Large intestine (tissue), 12 donors: ENCODE measurements at places on chromosomes 5 and 9.

GRCh38 chr5:91288118-91288916, 94.8 kb downstream of the ARRDC3 start:
- no peaks in the 10 kb centered on the region for H3K36me3 ChIP-seq
- DNase-seq: peak; percentile 35
- peak overlapping the region; percentile 34 for H3K27ac ChIP-seq
- H3K27me3 ChIP-seq: no peaks in the 10 kb centered on the region

GRCh38 chr5:180080486-180081280, 9.1 kb upstream of the RNF130 start:
- peaks cover 3% of the 10 kb centered on the region for H3K4me1 ChIP-seq
- peaks cover 3% of the 10 kb centered on the region for H3K27me3 ChIP-seq
- no peak overlapping the region for H3K4me3 ChIP-seq
- no peaks in the 10 kb centered on the region for H3K36me3 ChIP-seq

- H3K36me3 ChIP-seq: no peaks in the 10 kb centered on the region
- H3K4me3 ChIP-seq: no peak overlapping the region
- H3K27ac ChIP-seq: peak overlapping the region; percentile 78
Observed at GRCh38 chr5:173671121-173671949, 54.9 kb upstream of the BOD1 start.

DNA sequence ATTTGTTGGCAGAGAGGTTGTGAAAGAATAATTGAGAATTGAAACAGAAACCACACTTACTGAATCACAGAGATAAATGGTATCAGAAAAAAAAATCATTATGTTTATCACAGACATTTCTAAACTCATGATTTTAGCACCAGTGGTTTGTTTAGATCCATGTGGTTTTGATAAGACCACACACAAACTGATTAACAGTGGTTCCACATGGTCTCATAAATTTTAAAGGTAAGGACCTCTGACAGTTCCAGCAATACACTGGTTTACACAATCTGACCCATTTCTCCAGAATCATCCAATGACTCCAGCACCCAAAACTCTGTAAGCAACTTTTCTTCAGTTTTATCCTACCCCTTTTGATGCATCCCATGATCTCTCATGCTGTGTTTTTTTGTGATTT, 261.2 kb downstream of the ANXA1 start:
- H3K4me3 ChIP-seq: no peak overlapping the region
- no peak for DNase-seq
- no peaks in the 10 kb centered on the region for H3K4me1 ChIP-seq
- H3K27ac ChIP-seq: no peak overlapping the region

- no peaks in the 10 kb centered on the region for H3K27me3 ChIP-seq
- H3K4me1 ChIP-seq: no peaks in the 10 kb centered on the region
- no peak overlapping the region for H3K4me3 ChIP-seq
Observed at GRCh38 chr9:24487250-24487861, 58.3 kb downstream of the IZUMO3 start.

- no peaks in the 10 kb centered on the region for H3K4me1 ChIP-seq
- no peak for DNase-seq
- no peaks in the 10 kb centered on the region for H3K36me3 ChIP-seq
- H3K27me3 ChIP-seq: no peaks in the 10 kb centered on the region
- no peak overlapping the region for H3K27ac ChIP-seq
Observed at GRCh38 chr5:93322974-93323860, 257.8 kb downstream of the NR2F1-AS1 start.

- H3K4me3 ChIP-seq: no peak overlapping the region
- DNase-seq: no peak
- H3K4me1 ChIP-seq: no peaks in the 10 kb centered on the region
- no peaks in the 10 kb centered on the region for H3K27me3 ChIP-seq
- H3K27ac ChIP-seq: no peak overlapping the region
Observed at GRCh38 chr9:124137009-124137943, 120.5 kb upstream of the NEK6 start.

DNA sequence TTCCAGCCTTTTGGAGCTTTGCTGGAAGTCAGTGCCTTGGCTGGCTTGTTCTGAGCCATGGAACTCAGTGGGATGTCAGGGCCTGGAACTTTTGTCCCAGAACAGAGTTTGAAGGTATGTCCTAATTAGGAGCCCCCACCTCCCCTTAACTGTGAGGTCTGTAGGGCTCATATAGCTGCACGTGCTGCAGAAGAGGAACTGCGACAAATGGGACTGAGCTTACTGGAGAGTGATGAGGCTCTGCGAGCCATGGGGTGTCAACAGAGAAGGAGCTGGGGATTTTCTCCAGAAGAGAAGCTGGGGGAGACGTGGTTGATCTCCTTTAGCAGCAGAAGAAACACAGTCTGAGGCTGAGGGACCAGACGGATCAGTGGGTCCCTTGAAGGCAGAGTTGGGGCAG, 10.9 kb downstream of the TMEM8B start:
- no peaks in the 10 kb centered on the region for H3K27me3 ChIP-seq
- peaks cover 18% of the 10 kb centered on the region for H3K4me1 ChIP-seq
- no peak overlapping the region for H3K27ac ChIP-seq
- no peak for DNase-seq
- H3K4me3 ChIP-seq: no peak overlapping the region
